ENCODE measurements at places on chromosomes 12 and 14.

GRCh38 chr14:85574853-85575616, 45.1 kb downstream of the FLRT2 start:
- no peak for DNase-seq

DNA sequence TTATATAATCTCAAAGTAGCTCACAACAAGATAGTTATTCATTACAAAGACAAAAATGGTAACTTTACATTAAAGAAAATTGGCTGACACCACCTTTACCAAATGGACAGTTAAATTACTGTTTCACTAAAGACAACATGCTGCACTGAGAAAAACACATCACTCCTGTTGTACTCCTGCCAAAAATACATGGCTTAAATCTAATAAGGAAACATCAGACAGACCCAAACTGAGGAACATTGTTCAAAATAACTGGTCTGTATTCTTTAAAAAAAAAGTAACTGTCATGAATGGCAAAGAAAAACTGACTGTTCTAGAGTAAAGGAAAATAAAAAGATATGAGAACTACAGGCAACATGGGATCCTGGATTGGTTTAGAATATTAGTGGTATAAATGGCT, 151.3 kb upstream of the DCN start:
- no peak for DNase-seq

DNA sequence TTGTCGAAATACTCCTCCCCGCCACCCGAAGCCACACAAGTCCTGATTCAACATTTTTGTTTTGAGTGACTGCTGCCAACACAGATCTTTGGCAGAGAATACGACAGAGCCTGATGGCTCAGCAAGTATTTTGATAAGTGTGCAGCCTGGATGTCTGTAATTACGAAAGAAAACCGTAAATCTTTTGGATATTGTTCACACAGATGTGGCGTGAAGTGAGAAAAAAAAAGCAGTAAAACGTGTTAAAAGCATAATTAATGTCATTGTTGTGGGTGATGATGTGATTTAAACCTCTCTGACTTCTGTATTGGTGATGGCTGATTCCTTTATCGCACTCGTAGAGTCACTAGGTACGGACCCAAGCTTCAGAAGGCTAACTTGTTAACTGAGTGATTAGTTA, 98.7 kb downstream of the PHETA1 start:
- DNase-seq = no peak

DNA sequence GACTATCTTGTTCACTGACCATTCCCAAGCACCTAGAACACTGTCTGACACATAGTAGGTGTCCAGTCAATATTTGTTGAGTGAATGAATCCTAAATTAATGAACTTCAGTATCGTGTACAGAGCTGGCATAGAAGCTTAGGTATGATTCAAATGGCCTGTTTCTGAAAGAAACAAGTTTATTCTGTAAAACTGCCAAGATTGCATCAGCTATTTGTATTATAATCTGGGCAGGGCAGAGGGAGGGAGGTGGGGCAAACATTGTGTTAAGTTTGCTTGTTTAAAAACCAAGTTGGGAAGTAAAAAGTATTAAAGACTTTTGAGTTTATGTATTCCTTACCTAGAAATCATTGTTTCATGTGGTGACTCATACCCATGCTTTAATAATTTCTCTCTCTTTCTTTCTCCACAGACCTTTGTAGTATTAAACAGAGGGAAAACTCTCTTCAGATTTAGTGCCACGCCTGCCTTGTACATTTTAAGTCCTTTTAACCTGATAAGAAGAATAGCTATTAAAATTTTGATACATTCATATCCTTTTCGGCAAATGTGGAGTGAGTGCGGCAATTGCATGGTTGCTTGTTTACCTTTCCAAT, 92.8 kb downstream of the SCN8A start:
- no peak for DNase-seq

DNA sequence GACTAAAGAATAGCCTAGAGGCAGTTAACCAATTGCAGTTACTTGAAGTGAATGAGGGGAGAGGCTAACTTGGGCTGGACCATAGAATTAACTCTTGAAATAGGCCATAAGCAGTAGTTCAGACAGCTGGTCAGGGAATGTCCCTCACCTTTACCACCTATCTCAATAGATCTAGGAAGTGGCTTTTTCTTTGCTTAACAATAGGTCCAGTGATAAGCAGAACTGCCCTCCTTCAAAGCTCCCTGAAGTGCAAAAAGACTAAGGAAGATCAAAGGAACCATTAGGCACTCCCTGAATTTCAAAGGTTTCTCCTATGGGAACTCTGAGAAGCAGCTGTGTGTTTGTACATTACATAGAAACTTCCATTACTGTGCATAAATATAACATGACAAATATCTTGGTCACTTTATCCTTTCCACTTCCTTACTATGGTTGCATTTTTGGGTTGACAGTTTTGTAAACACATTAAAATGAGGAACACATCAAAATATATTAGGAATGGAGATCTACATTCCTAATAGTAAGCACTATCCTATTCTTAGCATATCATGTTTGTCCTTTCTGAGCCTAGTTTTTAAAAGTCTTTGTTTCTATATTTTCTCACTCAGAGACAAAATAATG, 7.2 kb upstream of the NAA30 start:
- no peak for DNase-seq

- no peak for DNase-seq
Observed at GRCh38 chr14:77580477-77580876, 36.0 kb downstream of the SPTLC2 start.

DNA sequence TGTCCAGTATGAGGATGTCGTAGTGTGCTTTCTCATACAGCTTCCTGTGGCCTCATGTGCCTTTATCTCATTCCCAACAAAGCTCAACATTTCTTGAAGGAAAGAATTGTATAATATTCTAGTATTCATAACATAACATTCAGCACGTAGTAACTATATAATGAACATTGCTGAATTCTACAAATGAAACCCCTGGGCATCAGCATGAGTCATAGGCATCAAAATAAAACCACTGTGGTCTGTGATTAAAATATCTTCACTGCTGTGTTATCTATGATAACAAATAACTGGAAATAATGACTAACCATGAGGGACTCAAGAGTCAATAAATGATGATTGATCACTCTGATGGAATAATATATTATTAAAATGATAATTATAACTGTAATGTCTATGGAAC, 255.2 kb downstream of the EMP1 start:
- DNase-seq = no peak

DNA sequence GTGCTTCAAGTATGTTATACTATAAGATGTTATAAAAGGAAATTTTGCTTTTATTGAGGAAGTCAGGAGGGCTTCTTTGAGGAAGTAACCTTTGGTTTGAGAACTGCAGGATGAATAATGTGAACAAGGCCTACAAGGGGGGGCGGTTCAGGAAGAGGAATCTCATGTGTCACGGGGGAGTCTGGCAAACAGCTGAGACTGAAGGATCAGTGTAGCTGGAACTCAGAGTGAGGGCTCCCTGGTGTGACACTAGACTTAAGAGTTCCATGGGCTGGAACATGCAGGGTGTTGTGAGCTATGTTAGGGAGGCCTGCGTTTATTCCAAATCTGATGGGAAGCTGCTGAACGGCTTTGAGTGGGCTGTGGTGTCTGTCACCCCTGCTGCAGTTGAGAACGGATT, 62.3 kb downstream of the UNC79 start:
- DNase-seq = no peak

DNA sequence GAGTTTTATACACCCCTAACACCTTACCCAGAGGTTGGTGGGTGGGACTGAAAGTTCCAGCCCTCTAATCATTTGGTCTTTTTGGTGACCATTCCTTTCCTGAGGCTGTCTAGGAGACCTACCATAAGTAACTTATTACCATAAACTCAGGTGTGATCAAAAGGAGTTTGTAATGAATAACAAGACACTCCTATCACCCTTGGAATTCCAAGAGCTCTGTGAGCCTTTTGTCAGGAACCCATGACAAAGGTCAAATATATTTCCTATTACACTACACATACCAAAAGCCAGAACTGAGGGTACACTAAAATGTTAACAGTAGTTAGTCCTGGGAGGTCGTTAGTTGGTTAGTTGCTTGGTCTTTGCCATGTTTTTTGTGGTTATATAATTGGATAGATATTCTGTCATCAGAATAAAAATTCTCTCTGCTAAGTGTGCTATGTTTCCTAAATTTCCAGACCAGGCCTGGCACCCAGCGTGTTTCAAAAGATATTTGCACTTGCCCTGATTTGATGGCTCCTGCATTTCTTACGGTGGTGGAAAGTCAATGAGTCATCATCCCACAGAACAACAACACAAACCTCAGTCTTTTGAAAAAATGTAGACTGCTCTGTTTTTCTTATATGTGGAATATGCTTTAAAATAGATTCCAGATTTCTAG, 27.0 kb upstream of the AKAP5 start:
- no peak for DNase-seq

DNA sequence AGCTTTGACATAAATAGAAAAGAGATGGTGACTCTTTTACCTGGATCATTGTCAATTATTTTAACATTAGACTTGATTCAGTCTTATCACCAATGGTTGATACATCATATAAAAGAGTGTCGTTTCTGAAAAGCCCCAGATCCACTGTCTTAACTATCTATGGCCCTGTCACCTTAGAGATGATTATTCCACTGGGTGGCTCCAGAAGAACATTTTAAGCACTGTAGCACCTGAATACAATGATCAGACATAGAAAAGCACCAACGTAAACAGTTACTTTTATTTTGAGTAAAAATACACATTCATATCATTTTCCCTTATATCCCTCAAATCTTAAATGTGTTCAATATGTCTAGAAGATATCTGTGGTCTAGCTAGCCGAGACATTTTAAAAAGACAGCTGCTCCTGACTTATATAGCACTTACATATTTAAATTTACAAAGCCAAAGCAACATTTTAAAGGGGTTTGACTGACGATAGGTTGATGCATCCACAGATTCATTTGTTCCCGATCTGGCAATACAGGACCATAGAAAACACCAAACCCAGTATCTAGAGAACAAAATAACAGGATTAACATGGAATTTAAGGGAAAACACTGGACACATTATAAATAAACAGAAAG, 32.9 kb downstream of the TSPAN8 start:
- DNase-seq = no peak

- no peak for DNase-seq
Observed at GRCh38 chr12:53059434-53060063, 9.7 kb downstream of the TNS2 start.

DNA sequence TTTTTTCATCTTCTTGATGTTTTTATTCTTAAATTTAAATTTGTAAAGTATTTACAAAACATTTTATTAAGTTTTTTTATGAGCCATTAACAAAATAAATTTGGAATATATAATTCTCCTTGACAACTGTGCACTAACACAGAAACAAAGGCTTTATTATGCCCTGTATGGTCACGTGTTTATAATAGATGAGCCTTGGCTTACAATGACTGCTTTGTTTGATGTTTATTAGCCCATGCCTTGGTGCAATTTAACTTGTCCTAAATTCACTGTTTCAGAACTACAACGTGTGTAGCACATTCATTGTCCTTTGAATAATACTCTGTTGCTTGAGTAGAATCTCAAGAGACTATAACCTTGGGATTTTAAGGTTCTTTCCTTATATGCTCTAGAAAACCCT, 59.8 kb downstream of the CNTN1 start:
- DNase-seq = no peak

- DNase-seq = no peak
Observed at GRCh38 chr14:95507701-95508103, 8.7 kb downstream of the SYNE3 start.

GRCh38 chr12:77325511-77326236, 260.3 kb upstream of the E2F7 start:
- DNase-seq = peak; percentile 24

GRCh38 chr12:65637774-65638173, 186.5 kb upstream of the HMGA2 start:
- DNase-seq = peak; percentile 26

DNA sequence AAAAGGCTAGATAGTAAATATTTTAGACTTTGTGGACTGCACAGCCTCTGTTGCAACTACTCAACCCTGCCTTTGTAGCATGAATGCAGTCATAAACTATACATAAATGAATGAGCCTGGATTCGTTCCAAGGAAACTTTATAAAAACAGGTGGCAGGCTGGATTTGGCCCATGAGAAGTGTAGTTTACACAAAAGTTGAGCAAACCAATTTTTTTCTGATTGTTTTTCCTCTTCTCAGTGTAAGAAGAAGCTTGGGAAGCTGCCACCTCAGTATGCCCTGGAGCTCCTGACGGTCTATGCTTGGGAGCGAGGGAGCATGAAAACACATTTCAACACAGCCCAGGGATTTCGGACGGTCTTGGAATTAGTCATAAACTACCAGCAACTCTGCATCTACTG, 9.5 kb downstream of the OAS1 start:
- no peak for DNase-seq

GRCh38 chr12:4301932-4302501, 19.0 kb upstream of the TIGAR start:
- no peak for DNase-seq

DNA sequence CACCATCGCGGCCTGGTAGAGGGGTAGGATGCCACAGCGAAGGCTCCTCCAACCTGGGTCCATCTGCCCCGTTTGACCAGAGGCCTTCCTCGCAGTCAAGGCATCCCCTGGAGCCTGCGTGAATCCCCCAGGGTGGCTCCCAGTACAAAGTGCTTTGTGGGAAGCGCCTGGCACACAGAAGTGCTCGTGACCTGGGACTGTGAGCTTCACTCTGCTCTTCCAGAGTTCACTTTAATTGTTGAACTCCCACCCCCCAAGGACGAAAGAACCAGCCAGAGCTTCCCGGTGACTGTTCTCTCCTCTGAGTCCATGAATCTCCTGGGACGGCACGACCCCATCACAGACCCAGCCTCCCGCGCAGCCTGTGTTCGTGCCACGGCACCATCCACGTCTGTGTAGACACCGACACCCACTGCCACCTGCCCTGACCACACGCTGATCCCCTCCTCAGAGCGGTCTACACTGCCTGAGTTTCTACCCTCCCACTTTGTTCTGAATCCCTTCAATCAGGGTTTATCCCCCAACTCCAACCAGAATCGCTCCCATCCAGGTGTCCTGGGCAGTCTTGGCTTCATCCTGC, 15.9 kb downstream of the P2RX2 start:
- no peak for DNase-seq

GRCh38 chr14:90397425-90398314, 841 bp downstream of the CALM1 start:
- peak; percentile 65 for DNase-seq

DNA sequence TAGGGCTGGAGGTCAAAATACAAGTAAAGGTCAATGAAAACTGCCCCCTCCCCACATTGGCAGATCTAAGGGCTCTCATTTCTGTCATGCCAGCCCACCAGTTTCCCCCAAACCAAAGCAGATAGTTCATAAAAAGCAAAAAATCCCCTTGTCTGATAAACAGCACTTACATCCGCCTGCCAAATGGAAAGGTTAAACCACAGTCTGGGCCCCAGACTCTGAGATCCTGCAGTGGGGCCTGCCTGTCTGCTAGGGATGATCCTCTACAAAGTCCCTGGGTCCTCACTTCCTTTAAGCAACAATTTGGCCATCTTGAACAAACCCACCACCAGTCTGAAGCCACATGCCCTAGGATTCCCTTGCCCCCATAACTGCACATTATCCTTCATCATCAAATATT, 9.7 kb upstream of the RPS26 start:
- no peak for DNase-seq
